ENCODE measurements at places on chromosomes 5 and 9.

GRCh38 chr5:159801303-159801702, 115.0 kb upstream of the ADRA1B start:
- DNase-seq, result no peak

GRCh38 chr5:81788329-81788728, 37.4 kb upstream of the SSBP2 start:
- DNase-seq, result no peak

DNA sequence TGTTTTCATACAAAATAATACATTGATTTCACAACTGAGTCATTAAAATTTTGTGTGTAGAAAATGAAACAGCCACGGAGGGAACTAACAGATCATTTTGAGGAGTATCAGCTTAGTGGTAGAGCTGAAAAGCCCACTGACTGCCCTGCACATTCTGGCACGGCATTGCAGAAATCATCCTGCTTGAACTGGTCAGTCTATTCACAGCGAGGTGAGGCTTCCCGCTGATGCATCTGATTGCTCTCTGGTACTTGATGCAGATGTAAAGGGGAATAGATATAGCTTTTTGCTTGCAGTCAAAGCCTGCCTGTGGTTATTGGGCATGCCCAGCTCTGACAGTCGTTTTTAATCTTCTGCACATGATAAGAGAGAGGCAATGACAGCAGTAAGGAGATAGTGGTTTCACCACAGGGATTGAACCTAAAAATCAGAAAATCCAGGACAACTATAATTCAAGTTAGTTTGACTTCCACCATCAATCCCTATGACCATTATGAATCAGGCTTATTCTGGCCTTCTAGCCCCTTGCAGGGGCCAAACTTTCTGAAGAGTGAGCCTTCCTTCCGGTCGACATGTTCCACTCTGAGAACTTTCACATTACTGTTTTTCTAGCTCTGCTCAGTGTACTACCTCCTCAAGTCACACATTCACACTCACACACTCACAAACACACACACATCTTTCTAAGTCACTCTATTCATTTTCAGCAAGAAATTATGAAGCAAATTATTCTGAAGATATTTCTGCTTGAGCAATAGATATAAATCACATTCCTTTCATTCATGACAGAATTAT, 782.8 kb upstream of the NUDT12 start:
- no peak for DNase-seq

- no peak for DNase-seq
Observed at GRCh38 chr5:18281947-18282581, 647.8 kb downstream of the TAF11L14 start.

- no peak for DNase-seq
Observed at GRCh38 chr5:61625681-61626621, 293.9 kb downstream of the ZSWIM6 start.

GRCh38 chr5:150079909-150080461, 6.4 kb downstream of the CSF1R start:
- no peak for DNase-seq

Data from epithelial cell of prostate (primary cell).